Ovary (tissue), 10 donors: ENCODE measurements at places on chromosomes 13 and 19. TPM values are rescaled to one million over a fixed set of nuclear protein-coding genes. Genes with fewer than 3 reads are reported as not detected.

GRCh38 chr19:42251572-42252358 lies 3.2 kb downstream of the ERF start:
- peak; percentile 49 for DNase-seq

- no peak for DNase-seq
Measured at GRCh38 chr19:30649934-30650614, 277.9 kb downstream of the ZNF536 start.

- DNase-seq: no peak
Measured at GRCh38 chr13:77979721-77980385, 61.2 kb upstream of the EDNRB start.

DNA sequence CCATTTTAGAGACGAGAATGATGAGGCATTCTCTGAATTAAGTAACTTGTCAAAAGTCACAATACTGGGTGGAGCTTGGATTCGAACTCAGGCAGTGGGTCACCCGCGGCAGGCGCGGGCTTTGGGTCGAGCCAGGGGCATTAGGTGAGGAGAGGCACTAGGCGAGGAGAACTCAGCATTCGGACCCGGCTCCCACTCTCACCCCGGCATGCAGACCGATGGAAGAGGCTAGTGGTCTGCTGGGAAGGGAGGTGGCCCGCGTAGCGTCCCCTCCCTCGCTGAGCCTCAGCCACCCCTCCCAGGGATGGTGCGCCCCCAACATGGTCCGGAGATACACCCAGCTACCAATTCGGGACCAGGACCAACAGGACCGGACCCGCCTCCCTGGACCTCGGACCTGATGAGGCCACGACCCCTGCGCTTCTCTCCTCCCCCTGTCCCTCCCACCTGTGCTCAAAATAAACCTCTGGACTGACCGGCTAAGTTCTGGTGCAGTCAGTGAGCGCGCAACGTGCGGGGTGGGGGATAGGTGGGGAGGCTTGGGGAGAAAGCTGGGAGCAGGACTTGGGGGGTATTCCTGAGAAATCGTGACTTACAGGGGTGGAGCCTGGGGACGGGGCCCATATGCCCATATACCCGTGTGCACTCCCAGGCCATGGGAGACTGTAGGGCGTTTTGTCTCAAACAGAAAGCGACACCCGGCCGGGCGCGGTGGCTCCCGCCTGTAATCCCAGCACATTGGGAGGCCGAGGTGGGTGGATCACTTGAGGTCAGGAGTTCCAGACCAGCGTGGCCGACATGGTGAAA lies 1.3 kb upstream of the SNAPC2 start:
- peak; percentile 56 for DNase-seq

GRCh38 chr13:48646791-48647190 lies 6.9 kb upstream of the CYSLTR2 start:
- DNase-seq: no peak

DNA sequence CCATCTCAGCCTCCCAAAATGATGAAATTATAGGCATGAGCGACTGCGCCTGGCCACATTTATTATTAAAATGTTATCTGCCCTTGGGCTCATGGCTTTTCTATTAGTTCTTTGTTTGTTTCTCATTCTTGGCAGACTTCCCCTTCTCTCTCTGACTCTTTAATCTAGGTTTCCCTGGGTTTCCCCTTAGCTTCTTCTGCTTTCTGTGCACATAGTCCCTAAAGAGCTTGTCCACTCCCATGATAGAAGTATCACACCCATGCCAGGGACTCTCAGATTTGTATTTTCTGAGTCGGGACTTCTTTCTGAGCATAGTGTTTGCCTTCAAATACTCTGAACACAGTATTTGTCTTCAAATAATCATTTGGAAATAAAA lies 38.6 kb upstream of the ITM2B start:
- DNase-seq: no peak

- DNase-seq: no peak
Measured at GRCh38 chr13:24217601-24218281, 57.2 kb downstream of the SPATA13 start.

Gene ZNF749
- 12.9 TPM for polyA plus RNA-seq

Gene ZNF383
- polyA plus RNA-seq: 11.4 TPM

Gene ZNF135
- 11.4 TPM for polyA plus RNA-seq
